ENCODE measurements at places on chromosomes 13 and 19.

- DNase-seq: no peak
Measured at GRCh38 chr19:47598407-47599349, 10.3 kb upstream of the BICRA start.

- no peak for DNase-seq
Measured at GRCh38 chr19:10965398-10965797, 4.6 kb downstream of the SMARCA4 start.

DNA sequence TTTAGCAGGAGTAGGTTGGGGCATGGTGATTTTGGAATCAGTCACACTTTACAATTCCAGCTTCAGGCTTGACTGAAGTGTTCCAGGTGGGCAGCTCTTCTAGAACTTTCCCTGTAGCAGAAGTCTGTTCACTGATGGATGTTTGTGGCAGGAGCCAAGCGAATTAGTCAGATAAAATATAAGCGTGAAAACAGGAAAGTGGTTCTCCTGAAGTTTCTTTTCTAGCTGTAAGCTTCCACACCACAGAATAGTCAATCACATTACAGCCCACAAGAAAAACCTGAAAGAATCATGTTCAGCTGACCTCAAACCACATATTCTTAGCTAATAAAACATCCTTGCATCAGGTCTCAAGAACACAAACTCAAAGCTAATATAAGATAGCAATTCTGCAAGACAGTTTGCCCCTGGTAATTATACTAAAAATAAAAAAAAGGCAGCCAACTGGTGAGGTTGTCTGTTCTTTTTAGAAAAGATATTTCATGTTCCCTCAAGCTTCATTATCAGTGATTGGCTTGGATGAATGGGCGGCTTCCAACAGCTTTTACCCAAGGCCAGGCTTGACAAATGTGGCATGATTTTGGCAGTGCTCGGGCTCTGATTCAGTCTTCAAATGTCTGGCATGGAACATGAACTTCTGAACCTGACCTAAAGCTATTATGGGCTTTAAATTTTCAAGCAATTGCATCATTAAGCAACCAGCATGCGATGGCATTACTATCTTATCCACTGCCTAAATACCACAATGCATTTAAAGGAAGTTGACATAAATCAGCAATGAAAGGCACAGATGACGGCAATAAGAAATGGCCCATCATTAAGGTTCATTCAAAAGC is 136.8 kb downstream of the DCLK1 start:
- no peak for DNase-seq

GRCh38 chr19:30966486-30966885 is 382.8 kb downstream of the TSHZ3 start:
- DNase-seq: no peak

GRCh38 chr19:33280351-33280921 is 21.9 kb downstream of the CEBPA start:
- no peak for DNase-seq

GRCh38 chr13:26325876-26326275 is 71.9 kb downstream of the CDK8 start:
- DNase-seq: no peak

GRCh38 chr19:41868120-41868988 is 8.3 kb downstream of the RPS19 start:
- DNase-seq: no peak

DNA sequence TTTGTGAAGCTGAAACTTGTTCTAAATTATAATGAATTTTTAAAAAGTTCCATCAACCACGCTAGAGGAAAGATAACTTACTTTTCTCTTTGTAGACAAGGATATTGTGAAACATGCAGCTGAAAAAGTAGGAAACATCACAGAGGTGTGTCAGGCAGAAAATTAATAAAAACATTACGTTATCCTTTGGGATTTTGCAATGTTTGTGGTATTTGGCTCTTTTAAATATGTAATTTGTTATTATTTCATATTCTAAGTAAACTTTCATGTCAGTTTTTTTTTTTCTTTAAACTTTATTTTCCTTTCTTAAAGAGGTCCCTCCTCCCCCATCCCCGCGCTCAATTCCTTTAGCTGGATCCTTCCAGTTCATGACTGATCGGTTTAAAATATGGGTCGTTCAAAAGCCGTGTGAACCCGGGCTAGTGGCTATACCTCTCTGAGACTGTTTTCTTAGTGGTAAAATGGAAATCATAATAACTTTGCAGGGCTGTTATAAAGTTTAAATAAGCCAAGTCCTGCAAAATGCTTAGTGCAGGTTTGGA is 740 bp upstream of the CCDC61 start:
- DNase-seq: no peak

DNA sequence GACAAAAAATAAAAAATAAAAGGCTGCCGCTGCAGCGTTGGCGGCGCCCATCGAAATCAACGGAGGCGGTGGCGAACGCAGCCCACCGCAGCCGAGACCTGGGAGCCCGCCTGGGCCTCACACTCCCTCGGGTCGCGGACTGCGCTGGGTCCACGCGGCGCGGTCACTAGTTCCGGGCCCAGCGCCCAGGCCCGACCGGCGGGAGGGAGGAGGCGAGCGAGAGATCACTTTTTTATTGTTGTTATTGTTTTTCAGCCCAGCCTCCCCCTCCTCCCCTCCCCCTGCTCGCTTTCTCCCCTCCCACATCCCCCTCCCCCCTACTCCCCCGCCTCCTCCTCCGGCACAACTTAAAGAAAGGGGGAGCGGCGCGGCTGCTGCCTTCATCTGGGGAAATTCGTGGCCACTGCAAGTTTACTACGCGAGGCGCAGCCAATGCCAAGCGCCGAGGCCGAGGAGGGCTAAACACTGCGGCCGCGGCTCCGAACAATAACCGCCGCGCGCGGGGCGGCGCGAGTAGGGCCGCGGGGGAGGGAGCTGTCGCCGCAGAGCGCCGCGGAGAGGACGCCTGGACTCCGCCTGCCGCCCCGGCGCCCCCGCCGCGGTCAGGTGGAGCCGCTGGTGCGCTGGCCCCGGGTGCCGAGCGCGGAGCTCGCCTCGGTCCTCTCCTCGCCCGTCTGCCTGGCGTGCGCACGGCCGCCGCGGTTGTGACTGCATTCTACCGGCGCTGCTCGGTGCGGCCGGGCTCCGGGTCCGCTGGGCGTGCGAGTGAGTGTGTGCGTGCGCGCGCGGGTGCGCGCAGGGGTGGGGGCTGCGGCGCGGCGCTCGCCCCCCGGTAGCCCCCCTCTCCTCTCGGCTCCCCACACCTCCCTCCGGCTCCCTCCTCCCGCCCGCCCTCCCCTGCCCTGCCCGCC is 505 bp upstream of the ZIC2 start:
- no peak for DNase-seq

- DNase-seq: no peak
Measured at GRCh38 chr19:57841122-57841763, 8.4 kb upstream of the ZNF587 start.

DNA sequence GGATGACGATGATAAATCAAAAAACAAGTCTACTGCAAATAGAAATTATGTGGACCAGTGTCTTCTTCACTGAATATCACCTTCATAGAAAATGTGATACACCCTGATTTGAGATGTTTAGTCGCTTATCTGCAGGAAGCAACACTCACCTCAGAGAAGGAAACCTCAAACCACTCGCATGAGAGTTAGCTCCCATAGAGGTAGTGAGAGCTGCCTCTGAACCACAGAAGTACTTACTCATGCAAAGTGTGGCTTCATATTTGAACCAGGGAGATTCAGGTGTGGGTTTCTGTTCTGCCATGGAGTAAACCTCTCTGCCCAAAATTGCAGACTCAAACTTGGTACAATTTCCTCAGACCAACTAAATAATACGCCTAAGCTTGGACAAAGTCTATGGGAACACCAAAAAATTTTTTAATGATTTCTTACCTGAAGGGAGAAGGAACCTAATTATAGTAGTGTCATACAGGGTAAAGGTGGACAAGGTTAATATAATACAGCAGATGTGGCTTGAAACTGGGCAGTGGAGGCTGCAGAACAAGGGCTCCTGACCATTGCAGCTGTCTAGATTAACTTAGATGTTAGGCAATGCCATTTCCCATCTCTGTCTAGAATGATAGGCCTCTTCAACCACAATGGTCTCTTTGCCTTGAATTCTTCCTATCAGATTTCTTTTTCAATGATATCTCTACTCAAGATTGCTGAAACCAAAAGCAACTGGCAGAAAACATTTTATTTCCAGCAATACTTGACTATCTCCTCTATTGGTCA is 29.6 kb upstream of the RCBTB2 start:
- peak; percentile 16 for DNase-seq

GRCh38 chr19:30630289-30631032 is 258.3 kb downstream of the ZNF536 start:
- no peak for DNase-seq

DNA sequence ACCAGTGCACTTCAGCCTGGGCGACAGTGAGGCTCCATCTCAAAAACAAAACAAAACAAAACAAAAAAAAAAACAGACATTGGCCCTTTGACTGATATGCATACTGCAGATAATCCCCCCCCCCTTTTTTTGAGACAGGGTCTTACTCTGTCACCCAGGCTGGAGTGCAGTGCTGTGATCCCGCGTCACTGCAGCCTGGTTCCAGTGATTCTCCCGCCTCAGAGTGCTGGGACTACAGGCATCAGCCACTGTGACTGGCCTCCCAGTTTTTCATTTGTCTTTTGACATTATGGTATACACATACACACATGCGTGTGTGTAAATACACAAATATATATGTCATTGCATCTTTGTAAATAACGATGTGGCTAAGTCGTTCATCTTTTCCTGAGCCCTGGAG is 61.8 kb downstream of the ATP11A start:
- DNase-seq: no peak

GRCh38 chr19:6652805-6653094 is 17.2 kb downstream of the TNFSF14 start:
- no peak for DNase-seq

- no peak for DNase-seq
Measured at GRCh38 chr19:46911456-46911855, 50.7 kb downstream of the ARHGAP35 start.
